SW480 (cell line): ENCODE measurements at places on chromosomes 2 and 18.
A peak's percentile ranks its signal among the peaks of the same experiment; 100 is the strongest.

GRCh38 chr18:26648509-26649192, 100.3 kb upstream of the KCTD1 start:
- no peak for DNase-seq

GRCh38 chr18:59492756-59493421, 133.8 kb upstream of the LMAN1 start:
- DNase-seq = no peak

DNA sequence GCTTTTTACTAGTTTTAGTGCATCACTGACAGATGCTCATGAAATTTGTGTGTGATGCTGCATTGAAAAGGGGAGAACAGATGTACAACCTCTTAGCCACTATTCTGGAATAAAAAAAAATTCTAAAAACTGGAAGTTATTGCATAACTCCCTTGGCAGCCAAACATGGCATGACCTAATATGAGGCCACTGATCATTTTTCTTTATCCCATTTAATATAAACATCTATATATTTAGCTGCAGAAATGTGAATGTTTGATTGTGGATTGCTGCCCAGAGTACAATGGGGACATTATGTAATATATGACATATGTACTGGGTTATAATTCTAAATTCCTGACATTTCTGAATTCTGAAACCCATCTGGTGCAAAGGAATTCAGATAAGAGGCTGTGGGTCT, 86.5 kb downstream of the CDCA7 start:
- no peak for DNase-seq

DNA sequence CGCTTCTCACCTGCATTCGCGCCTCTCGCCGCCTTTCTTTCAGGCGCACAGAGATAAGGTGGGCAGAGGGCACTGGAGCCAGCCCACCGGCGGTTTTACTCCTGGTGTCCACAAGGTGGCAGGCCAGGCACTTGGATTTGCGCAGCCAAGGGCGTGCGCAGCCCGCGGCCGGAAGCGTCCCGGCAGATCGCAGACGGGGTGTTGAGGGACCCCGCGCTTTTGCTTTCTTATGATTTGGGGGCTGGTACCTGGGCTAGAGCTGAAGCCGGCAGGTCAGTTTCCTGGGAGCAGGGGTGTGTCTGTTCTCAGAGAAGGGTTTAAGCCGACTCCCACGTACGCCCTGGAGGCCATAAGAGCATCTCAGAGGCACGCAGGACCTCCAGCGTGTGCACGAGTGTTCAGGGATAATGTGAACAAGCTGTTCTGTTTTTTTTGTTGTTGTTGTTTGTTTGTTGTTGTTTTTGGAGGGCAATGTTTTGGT, 305.6 kb upstream of the CXCR4 start:
- DNase-seq = peak; percentile 63

DNA sequence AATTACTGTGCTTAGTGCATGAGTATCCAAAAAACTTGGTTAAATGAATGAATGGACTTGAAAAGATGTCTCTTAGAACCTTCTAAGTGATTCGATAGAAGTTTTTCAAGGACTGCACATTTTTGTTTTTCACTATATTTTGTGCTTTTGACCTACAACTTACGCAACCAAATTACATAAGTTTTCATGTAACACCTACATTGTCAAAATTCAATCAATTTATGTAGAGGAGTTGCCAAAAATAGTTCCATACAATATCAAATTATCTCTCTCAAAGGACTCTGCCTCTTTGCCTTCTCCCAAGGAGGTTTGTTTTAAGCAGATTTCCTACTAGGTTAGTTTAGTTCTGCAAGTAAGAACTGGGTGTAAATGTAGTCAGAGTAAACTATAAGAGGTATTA, 10.3 kb downstream of the MARCHF7 start:
- DNase-seq = no peak

GRCh38 chr2:239890206-239890746, 134.9 kb downstream of the NDUFA10 start:
- DNase-seq = no peak

DNA sequence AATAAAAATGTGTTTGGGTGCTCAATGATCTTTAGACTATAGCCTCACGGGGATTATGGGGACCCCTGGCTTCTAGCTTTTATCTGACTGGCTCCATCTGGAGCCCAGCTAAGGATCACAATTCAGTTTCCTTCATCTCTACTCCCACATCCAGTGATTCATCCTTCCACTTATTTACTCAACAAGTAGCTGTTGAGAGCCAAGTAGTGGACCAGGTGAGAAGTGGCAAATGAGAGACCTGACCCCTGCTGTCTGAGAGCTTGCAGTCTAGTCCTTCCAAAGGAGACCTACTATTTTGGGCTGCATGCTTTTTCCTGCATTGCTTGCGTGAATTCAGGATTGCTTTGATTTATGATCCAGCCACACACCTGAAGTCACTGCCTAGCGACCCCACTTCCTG, 10.7 kb upstream of the DSG3 start:
- no peak for DNase-seq

DNA sequence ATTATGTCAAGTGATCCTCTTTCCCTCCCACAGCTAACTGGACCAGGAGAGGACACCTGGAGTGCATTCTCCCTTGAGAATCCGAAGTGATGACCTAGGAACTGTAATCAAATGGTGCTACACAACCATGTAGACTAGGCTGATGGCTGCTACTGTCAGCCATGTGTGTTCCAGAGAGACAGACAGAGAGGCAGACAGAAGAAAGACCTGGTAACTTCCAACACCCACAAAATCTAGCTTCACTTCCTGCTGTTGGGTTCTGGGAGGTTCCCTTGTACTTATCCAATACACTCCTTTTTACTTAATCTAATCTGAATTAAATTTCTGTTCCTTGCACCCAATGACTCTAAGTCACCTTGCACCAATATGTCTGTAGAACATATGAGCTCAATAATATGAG, 72.3 kb downstream of the AAK1 start:
- no peak for DNase-seq

GRCh38 chr18:5962362-5962761, 67.0 kb upstream of the TMEM200C start:
- DNase-seq = no peak

DNA sequence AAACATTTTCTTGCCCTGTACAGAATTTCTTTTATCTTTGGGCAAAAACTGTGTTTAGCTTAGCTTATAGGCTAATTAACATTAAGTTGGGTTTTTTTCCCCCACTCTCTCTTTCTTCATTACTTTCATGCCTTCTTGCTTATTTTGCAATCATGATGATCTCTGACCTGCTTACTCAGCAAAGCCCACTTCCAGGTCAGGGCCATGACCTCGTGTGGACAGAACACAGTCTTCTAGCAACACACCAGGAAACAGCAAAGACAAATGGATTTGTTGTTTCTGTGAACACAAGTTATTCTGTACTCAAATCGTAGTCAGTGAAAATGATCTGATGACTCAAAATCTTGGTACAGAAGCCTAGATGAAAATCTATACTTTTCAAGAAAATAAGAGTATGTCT, 60.7 kb downstream of the SPATS2L start:
- DNase-seq = no peak

GRCh38 chr2:53787614-53788289, 908 bp downstream of the ERLEC1 start:
- DNase-seq = peak; percentile 46

GRCh38 chr18:49920731-49921130, 107.4 kb upstream of the ACAA2 start:
- no peak for DNase-seq

GRCh38 chr2:99509387-99509786, 19.6 kb upstream of the REV1 start:
- DNase-seq = no peak

- DNase-seq = no peak
Measured at GRCh38 chr2:62467100-62467474, 38.9 kb downstream of the TMEM17 start.

GRCh38 chr2:27737676-27738348, 33.7 kb upstream of the MRPL33 start:
- DNase-seq = no peak

DNA sequence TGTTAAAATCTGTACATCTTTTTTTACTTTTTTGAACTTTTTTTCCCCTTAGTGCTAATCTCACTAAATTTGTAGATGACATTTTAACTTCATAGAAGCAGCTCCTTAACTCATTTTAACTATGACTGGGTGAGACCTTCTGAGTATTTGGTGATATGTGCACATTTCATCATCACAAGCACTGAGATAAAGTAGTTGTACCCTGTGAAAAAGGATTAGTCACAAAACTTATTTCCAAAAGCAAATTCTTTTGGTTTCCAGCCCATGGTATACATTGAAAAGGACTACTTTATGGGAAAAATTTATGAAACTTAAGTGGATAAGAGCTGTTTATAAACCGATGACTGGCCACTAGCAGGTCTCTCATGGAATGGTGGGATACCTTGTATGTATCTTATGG, 581.5 kb downstream of the PLCL1 start:
- DNase-seq = no peak

GRCh38 chr18:72160510-72161445, 383.4 kb downstream of the CBLN2 start:
- peak; percentile 6 for DNase-seq

GRCh38 chr2:165248238-165248637, 9.0 kb downstream of the SCN2A start:
- DNase-seq = no peak

DNA sequence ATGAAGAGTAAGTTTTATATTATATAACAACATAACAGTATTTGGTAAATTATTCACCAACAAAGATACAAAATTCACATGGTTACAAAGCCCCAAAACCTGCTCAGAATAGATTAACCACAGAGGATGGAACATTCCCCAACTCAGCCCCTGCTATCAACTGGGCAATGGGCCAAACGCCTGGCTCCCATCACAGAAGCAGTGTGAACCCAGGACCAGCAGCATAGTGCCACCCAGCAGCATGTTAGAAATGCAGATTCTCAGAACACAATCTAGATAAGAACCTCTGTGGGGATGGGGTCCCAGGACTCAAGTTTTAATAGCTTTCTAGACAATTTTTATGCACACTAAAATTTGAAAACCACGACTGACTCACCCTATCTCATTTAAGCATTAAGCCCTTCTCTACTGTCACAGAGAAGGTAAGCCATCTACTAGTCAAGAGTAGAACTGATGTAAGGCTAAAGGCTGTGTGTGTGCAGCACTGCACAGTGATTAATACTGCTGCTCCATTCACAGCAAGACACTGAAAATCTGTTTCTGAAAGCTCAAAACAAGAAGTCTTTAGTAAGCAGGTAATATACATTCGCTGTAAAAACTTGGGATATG, 15.2 kb downstream of the AFG3L2 start:
- DNase-seq = no peak

DNA sequence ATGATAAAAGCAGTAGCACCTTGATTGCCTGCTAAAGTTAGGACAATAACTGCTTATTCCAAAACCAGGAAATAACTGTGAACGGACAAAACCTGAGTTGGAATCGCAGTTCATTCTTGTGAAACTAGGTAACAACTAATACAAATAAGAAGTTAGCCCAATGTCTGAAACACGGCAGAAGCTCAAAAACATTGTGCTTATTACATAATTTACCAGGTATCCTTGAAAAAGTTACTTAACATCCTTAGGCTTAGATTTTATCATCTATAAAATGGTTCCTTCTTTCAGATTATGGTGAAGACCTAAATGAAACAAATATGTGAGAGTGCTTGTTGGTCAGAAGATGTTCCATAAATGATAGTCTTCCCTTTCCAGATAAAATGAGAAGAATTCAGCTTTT, 32.4 kb downstream of the RTN4 start:
- no peak for DNase-seq

DNA sequence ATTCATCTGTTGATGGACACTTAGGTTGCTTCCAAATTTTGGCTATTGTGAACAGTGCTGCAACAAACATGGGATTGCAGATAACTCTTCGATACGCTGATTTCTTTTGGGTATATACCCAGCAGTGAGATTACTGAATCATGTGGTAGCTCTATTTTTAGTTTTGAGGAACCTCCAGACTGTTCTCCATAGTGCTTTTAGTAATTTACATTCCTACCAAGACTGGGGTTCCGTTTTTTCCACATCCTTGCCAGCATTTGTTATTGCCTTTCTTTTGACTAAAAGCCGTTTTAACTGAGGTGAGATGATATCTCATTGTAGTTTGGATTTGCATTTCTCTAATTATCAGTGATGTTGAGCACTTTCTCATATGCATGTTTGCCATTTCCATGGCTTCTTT, 200.3 kb downstream of the MBD5 start:
- no peak for DNase-seq

DNA sequence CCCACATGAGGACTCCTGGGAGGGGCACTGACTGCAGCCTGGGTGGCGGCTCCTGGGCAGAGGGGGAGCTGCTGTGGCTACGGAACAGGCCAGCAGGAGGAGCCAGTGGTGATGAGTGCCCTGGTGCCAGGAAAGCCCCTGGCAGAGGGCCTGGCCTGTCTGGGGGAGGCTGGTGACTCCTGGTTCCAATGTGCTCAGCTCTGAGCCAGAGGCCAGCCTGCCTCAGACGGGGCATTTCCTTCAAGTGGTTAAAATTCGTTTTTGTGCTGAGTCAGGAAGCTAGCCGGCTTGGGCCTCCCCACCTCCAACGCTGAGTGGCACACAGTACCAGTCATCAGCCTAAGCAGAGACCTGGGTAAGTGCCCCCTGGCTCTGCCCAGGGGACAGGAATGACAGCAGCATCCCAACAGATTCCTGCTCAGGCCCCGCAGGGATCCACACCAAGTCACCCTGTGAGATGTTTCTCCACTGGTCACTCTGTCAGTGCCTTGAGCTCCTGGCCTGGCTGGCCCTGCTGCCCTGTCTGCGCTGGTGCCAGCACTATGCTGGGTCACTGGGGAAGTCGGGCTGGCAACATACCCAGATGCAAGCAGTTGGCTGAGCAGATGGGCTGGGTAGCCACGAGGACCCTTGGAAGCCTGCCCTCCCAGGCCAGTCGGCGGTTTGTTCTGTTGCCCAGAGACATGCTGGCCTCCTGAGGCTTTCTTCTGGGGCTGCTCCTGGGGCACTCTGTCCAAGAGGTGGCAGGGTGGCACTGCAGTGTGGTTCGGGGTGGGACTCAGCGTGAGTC, 7.1 kb upstream of the KLF11 start:
- peak; percentile 46 for DNase-seq

GRCh38 chr2:133685636-133686215, 117.5 kb upstream of the NCKAP5 start:
- no peak for DNase-seq

- DNase-seq = no peak
Measured at GRCh38 chr2:234031207-234031606, 19.3 kb upstream of the SPP2 start.

GRCh38 chr2:223247136-223247535, 195.1 kb downstream of the KCNE4 start:
- DNase-seq = no peak

GRCh38 chr2:64263315-64263714, 119.1 kb upstream of the PELI1 start:
- peak; percentile 96 for DNase-seq

GRCh38 chr2:224802407-224802806, 86.2 kb upstream of the CCDC195 start:
- no peak for DNase-seq

GRCh38 chr2:16773080-16773713, 107.6 kb upstream of the CYRIA start:
- peak; percentile 69 for DNase-seq

GRCh38 chr2:199679883-199680282, 171.1 kb downstream of the FTCDNL1 start:
- no peak for DNase-seq
